Urothelium cell line (cell line): ENCODE measurements at places on chromosomes 3 and 15.

GRCh38 chr3:23277688-23278087, 74.6 kb downstream of the UBE2E2 start:
- DNase-seq = no peak

GRCh38 chr3:71721651-71722157, 3.5 kb downstream of the EIF4E3 start:
- no peak for DNase-seq

GRCh38 chr3:64046996-64047594, 23.8 kb upstream of the PSMD6 start:
- DNase-seq = no peak

DNA sequence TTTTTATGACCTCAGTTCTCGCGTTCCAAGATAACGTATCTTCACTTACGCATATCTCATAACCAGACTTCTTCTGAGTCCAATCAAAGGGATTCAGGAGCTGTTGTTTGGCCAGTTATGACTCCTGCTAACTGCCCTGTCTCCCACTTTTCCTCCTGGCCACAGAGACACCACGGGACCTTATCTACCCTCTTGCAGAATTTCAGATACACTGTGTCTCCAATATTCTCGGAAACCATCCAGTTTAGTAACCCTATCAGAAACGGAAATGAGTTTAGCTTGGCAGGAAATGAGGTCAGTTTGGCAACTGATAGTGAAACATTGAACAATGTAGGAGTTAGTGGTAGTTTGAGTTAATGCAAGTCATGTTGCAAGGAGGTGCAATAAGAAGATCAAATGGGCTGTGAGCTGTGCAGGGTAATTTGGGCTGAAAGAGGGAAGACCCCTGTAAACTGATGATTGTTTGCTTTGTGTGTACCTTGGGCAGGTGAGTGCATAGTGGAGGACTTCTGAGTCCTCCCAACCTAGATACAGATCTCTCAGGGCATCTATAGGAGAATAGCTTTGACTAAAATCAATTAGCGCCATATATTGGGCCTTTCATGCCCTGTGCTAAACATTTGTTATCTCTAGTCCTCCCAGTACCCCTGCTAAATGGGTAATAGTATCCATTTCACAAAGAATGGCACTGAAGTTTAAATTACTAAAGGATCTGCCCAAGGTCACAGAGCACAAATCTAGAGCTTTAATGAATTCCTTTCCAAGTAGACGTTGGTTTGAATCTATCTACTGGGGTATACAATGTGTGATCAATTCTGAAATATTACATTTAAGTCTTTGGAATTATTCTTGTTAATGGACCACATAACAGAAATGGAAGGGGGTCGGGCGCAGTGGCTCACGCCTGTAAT, 41.3 kb upstream of the PIK3CB start:
- DNase-seq = no peak

DNA sequence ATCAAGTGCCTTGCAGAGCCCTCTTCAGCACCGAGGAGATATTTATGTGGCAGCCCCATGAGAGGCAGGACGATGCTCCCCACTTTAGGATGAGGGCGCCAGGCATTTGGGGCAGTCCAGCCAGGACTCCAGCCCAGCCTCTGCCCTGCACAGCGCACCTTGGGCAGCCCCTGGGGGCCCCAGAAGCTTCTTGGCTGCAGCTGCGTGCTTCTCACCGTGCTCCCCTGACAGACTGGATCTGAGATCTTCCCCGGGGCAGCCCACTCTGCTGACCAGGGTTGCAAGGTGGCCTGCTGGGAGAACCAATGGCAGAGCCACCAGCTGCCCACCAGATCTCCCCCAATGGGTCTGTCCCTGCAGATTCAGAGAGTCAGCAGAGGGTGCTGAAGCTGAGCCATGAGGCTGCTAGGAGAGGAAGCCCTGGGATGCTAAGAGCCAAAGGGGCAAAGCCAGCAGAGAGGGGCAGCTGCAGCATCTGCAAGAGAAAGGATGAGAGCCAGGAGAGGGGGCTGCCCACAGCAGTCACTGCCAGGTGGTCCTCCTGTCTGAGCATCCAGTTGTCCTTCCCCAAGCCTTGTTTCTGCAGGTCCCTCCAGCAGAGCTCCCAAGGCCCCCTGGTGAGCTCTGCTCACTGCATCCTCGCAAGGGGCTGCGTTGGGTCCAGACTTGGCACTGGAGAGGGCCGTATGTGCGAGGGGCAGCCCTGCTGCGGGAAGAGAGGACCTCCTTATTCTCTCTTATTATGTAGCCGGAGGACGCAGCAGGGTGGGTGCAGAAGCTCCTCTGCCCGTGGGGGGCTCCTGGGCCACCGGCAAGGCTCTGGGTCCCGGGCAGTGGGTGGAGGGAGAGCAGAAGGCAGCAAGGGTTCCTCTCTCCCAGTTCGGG, 14.7 kb upstream of the KLF13 start:
- no peak for DNase-seq

DNA sequence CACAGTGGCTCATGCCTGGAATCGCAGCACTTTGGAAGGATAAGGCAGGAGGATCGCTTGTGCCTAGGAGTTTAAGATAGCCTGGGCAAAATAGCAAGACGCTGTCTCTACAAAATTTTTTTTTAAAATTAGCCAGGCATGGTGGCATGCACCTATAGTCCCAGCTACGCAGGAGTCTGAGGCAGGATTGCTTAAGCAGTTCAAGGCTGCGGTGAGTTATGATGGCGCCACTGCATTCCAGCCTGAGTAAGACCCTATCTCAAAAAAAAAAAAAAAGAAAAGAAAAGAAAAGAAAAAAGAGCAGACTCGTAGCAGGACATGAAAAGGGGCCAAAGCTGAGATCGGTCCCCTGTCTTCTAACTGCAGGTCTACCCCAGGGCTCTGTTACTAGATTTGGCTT, 18.9 kb downstream of the SRGAP3 start:
- DNase-seq = no peak
